ENCODE measurements at places on chromosomes 3 and 15.

DNA sequence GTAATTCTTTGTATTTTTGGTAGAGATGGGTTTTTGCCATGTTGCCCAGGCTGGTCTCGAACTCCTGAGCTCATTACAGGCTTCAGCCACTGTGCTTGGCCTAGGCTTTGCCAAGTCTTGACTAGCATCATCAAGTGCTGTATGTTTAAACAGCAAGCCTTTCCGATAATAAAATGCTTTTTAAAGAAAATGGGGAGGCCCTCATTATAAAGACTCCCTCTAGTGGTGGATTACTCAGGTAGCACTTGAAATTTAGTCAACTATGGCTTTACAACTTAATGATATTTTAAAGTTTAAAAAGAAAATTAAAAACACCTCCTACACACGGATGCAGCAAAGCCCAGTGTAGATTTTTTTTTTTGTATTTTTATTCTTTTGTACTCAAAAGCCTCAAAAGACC is 213.6 kb downstream of the GAP43 start:
- DNase-seq = peak; percentile 44

- no peak for DNase-seq
Measured at GRCh38 chr3:149378478-149379309, 1.2 kb upstream of the TM4SF1 start.

DNA sequence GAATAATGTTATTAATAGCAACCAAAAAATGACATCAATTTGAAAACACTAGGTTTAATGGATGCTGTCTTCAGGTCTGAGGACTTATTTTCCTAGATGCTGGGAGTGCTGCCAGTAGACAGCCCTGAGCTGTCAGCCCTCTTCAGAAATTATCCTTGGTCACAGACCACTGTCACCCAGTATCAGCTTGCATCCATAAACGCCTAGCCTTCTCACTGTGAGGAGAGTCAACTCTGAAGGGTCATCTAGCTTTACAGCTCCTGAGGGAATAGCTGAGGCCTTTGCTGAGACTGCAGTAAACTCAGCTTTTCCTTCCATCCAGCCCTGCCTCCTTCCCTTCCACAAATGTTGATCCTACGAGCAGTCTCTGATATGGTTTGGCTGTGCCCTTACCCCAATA is 19.4 kb upstream of the MNS1 start:
- no peak for DNase-seq

DNA sequence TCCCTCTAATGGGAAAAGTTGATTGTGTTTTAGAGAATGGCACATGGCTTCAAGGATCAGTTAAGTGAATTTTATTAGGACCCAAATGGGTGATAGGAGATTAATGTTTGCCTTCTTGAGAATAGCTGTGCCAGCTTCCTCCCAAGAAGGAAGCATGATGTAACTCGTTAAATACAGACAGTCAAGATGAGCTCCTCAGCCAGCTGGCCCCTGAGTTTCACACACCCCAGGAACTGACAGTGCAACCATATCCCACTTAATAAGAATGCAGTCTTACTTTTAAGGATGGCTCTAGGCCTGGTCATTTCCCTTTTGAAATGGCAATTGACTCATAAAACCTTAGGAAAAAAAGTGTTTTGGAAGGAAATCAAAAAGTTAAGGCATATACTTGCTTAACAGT is 472.8 kb upstream of the KCNMB2 start:
- no peak for DNase-seq

DNA sequence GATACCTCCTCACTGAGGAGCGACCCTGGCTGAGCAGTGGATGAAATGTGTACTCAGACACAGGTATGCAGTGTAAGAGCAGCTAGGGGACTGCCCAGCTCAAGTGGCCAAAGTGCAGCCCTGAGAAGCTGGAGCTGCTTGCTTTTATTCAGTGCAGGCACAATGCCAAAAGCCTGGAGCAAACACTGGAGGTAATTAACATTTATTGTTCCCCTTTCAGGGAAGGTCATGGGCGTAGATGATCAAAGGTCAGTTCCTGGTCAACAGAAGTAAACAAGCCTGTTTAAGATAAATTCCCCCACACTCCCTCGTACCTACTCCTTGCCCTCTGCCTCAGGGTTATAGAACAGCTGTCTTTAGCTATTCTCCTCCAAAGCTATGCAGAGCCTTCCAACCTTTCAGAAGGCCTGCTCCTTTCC is 17.5 kb downstream of the PLA2G4F start:
- no peak for DNase-seq

DNA sequence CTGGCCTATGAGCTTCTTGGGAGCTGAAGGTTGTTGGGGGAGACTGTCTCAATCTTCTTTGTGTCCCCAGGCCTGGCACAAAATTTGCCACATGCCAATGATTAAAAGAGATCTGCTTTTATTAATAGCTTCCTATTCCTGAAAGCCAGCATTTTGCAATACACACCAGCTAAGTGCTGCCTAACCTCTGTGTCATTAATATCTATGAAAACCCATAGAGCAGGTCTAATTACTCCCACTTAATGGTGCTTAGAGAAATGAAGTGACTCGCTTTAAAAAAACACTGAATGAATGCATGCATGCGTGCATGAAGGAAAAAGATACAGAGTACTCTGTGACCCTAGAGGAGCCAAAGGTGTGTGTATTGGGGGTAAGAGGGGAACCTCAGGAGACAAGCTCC is 55.0 kb downstream of the SLC6A1 start:
- DNase-seq = no peak

DNA sequence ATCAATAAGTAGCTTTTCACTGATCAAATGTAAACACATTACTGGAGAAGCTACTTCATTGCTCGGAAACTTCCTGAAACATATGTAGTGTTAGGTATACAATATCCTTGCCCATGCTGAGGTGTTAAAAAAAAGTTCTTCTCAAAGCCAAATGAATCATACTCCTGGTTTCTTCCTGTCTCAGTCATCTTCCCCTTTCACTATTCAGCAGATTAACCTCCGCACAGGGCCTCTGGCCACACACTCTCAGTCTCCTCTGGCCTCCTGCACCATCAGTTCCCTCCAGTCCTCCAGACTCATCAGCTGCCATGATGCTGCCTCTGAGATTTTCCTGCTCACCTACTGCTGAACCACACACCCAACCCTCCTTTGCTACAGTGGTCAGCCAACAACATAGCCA is 70.5 kb upstream of the BOC start:
- no peak for DNase-seq

- DNase-seq = no peak
Measured at GRCh38 chr3:56960234-56960917, 100.1 kb upstream of the SPATA12 start.

DNA sequence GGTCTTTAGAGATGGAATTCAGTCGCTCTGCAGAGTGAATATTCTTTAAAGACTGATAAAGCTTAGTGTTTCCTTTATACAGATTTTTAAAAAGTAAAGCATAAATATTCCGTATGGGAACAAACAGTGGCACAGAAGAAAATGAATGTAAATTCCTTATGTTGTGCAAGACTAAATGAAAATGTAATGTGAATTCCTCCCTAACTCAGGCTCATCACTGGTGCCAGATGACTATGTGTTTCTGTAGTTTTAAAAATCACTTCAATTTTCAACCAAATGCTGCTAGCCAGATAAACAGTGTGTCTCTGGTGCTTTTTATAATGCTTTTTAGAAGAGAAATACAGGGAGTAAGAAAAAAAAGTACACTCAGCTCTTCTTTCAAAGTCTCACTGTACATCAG is 154.8 kb upstream of the SNTN start:
- no peak for DNase-seq
